GM12865 (cell line): ENCODE measurements at places on chromosomes 7 and 10.
A peak's percentile ranks its signal among the peaks of the same experiment; 100 is the strongest.

- DNase-seq: no peak
Measured at GRCh38 chr7:12729112-12729511, 41.7 kb downstream of the ARL4A start.

DNA sequence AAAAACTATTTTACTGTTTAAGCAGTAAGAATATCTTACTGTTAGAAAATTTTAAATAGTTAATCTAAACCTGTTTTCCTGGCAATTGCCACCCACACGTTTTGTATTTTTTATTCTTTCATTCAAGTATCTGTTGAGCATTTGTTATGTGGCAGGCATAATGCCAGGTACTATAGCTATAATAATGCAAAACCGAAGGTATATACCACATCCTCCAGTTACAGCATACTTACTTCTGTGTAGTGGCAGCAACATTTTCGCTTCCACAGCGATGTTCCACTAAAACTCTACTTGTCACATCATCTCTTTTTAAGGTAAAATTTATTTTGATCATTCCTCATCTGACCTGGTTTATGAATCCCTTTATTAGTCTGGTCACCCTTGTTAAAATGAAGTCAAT lies 30.0 kb downstream of the WASL start:
- DNase-seq: no peak

- peak; percentile 57 for DNase-seq
Measured at GRCh38 chr7:37993060-37993501, 72.6 kb downstream of the EPDR1 start.

GRCh38 chr10:126425032-126425431 lies 36.8 kb upstream of the ADAM12 start:
- no peak for DNase-seq

DNA sequence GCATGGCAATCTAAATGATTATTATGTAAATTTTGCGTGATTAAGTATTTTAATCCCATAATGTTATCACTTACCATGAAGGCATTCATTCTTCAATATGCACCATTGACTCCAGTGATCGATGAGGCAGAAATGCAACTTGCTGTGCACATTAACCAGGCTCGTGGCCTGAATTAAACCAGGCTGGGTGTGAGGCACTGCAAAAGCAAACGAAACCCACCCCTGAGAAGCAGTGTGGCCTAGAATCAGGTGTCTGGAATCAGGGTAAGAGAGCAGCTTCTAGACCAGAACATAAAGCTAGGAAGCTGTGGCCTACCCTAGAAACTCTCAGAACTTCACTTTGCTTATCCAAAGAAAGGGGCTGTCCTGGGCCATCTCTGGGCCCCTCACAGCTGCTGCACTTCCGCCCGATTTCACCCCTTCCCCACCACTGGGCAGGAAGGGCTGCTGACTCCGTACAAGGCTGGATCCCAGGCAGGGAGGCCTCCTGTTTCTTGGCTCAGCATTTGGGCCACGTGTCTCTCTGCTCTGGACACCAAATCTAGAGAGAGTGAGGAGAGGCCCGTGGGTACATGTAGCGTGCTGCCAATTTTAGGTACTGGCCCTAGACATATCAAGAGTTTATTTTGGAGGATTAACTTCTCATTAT lies 4.4 kb downstream of the PTPRE start:
- no peak for DNase-seq
